GM04503 (cell line): ENCODE measurements at places on chromosomes 5 and 9.

GRCh38 chr9:91119679-91120078 lies 242.0 kb downstream of the AUH start:
- DNase-seq, result peak; percentile 28

GRCh38 chr5:153780876-153781705 lies 257.6 kb downstream of the FAM114A2 start:
- DNase-seq, result no peak

- no peak for DNase-seq
Observed at GRCh38 chr9:23659346-23660006, 166.6 kb downstream of the ELAVL2 start.

- no peak for DNase-seq
Observed at GRCh38 chr5:127839072-127839471, 135.9 kb downstream of the CCDC192 start.

DNA sequence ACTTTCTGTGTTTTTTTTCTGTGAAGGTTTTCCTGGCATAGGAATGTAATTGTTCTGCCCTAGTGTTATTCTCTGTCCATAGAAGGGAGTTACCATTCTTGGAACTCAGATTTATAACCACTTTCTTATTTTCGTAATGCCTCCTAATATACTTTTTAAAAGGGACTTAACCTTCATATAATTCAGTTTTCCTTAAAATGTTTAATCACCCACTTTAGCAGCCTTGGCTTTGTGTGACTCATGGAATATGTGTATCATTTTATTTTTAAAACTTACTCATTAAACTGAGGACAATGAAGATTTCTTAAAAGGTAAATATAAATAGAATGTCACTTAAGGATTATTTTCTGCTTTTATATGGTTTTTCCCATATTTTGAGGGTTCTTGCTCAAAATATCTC lies 50.0 kb downstream of the RAI14 start:
- DNase-seq, result no peak

- DNase-seq, result no peak
Observed at GRCh38 chr5:134142052-134142451, 27.6 kb downstream of the TCF7 start.

DNA sequence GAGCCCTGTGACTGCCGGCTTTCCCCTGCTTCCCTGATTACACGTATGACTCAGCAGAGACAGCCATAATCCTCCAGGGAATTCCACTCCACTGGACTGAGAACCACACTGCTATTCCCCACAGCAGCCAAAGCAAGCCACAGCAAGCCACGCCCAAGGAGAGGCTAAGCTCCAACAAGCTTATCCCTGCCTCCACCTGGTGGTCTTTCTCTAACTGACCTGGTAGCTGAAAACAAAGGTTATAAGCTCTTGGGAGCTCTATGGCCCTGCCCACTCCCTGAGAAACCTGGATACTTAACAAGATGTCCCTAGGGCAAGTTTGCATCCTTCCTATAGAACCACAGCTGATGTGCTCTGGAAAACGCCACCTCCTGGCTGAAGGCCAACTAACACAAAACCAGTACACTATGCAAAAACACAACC lies 613.7 kb upstream of the CDH18 start:
- DNase-seq, result no peak

DNA sequence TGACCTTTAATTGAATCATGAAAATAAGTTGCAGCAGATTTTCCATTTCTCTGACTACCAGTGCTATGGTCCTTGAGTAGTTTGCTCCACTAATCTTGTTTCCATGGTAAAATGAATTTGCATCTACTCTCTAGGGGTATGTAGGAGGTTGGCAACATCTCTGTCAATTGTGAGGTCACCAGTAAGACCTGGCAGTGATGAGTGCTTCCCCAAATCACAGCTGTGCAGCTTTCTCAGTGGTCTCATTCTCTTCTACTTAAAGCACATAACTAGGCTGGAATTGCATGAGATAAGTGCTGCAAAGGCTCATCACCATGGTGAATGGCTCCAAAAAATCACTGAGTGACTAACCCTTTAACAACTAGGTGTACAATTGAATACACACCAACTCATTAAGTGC lies 36.3 kb downstream of the ADAMTS19 start:
- no peak for DNase-seq

DNA sequence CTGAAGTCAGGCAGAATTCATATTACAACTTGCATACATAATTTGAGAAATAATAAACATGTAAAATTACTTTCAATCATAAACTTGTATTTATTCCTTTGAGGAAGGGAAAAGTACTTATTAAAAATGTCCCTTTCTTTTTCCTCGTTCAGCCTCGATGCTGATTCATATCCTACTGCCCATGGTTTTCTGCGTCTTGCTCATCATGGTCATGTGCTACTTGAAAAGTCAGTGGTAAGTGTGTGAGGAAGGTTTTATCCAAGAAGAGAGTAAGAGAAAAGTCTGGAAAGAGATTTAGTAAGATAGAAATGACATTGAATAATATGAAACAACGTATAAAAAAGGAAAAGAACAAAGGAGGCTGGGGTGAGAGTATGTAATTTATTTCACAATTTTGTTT lies 85.9 kb downstream of the OSMR start:
- no peak for DNase-seq

- DNase-seq, result no peak
Observed at GRCh38 chr9:101478444-101478843, 42.9 kb upstream of the ALDOB start.

- no peak for DNase-seq
Observed at GRCh38 chr9:110712955-110713354, 44.4 kb downstream of the MUSK start.

DNA sequence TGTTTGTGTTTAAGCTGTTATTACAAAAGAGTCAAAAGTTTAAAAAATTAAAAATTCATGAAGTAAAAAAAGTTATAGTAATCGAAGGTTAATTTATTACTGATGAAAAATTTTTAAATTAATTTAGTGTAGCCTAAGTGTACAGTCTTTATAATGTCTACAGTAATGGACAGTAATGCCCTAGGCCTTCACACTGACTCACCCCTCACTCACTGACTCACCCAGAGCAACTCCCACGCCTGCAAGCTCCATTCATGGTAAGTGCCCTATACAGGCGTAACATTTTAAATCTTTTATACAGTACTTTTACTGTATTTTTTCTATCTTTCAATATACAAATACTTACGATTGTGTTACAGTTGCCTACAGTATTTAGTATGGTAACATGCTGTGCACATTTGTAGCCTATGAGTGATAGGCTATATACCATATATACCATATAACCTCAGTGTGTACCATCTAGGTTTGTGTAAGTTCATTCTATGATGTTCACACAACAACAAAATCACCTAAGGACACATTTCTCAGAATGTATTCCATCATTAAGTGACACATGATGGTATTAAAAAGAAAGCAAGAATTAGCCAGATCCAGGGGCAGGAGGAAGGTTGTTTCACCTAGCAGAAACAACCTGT lies 40.1 kb downstream of the DCAF10 start:
- peak; percentile 21 for DNase-seq

- DNase-seq, result no peak
Observed at GRCh38 chr9:136016572-136017288, 55.6 kb upstream of the UBAC1 start.

GRCh38 chr5:54658010-54658409 lies 140.5 kb downstream of the SNX18 start:
- DNase-seq, result no peak

DNA sequence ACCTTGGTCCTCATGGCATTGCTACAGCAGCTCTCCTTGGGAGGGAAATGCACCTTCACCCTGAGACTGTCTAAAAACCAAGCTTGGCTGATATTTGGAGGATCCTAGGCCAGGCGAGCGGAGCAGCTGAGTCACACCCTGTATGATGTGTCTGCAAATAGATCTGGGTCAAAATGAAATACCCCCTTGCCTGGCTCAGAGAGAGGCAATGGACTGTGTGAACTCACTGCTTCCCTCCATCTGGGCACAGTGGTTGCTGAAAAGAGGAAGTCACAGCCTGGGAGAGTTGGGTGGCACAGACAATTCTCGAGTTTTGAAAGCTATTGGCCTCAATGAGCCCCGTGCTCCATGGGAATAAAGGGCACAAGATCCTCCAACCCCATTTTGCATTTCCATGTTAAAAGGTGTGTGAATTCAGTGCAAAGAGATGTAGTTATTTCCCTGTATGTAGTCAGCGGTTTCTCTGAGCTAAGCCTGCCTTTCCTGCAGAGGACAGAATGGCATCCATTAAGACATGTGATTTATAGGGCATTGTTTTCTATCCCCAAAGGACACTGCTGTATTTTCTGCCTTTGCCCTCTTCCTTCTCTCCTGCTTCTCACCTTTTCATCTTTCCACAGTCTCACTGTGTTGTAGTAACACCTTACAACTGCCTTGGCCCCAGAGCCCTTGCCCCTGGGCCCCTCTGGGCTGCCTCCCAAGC lies 177.2 kb downstream of the GADD45G start:
- DNase-seq, result no peak

DNA sequence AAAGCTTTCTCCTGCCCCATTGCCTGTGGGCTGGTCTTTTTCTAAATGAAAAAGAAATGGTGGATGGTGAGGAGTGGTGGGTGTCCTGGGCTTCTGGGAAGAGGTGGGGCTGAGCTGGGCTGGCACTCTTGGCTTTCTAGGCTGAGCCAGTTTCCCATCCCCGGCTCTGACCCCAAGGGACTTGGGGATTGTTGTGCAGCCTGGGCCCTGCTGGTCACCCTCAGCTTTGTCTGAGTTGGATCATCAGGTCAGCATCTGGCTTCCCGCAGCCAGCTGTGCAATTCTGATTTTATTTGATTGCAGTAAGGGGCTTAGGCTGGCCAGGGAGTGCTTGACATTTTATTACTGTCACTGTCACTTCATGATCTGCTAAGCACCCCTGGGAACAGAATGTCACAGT lies 25.3 kb downstream of the GLRA1 start:
- DNase-seq, result no peak

DNA sequence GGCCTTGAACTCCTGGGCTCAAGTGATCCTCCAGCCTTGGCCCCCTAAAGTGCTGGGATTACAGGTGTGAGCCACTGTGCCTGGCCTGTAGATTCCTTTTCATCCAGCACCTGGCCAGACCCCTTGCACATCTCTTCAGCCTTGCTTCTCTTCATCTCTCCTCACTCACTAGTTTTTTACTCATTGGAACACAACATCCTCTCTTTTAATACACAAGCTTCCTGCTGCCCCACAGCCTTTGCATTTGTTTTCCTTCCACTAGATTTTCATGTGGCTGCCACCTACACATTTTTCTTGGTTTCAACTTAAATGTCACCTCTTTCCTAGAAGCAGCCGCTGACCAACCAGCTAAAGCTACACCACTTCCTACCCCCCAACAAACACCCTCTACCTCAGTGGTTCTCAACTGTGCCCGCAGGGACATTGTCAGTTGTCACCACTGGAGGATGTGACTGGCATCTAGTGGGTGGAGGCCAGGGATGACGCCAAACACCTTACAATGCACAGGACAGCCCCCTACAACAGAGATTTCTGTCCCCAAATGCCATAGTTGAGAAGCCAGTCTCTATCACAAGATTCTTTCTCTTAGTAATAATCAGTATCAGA lies 33.7 kb downstream of the HAVCR1 start:
- DNase-seq, result no peak

DNA sequence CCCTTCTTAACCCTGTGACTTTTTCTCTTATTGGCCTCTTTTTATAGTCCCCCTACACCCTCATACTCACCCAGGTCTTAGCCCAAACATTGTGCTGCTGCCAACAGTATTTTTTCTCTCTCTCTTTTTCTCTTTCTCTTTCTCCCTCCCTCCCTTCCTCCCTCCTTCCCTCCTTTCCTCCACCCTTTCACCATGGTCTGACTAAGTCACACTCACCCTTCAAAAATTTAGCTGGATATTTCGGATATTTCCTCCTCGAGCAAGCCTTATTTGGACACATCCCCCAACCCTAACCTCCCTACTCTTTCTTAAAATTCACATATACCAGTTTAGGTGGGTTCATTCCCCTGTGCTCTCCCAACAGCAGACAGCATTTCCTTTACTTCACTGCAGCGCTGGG lies 64.7 kb downstream of the FGF1 start:
- no peak for DNase-seq

DNA sequence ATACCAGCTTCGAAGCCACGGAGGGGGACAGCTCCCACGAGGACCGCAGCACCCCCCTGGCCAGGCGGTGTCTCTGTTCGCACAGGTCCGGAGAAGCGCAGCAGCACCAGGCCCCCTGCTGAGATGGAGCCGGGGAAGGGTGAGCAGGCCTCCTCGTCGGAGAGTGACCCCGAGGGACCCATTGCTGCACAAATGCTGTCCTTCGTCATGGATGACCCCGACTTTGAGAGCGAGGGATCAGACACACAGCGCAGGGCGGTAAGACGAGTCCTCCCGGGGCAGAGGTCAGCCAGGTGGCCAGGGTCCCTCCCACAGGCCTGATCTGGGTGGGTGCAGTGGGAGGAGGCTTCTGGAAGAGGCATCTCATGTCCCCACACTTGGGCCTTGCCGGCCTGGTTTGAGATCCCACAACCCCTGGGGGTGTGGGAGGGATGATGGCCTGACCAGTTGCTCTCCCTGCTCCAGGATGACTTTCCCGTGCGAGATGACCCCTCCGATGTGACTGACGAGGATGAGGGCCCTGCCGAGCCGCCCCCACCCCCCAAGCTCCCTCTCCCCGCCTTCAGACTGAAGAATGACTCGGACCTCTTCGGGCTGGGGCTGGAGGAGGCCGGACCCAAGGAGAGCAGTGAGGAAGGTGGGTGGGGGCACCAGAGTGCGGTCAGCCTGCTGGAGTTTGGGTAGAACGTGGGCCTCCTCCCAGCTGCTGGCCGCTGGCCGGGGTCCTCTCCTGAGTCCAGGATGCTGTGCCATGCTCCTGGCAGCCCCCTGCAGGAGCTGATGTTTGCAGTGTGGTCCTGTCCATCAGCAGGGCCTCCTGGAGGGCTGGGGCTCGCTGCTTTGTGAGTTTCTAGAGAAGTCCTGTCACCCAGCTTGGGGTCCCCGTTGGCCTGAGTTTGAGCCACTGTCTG lies 2.8 kb upstream of the AJM1 start:
- DNase-seq, result no peak

DNA sequence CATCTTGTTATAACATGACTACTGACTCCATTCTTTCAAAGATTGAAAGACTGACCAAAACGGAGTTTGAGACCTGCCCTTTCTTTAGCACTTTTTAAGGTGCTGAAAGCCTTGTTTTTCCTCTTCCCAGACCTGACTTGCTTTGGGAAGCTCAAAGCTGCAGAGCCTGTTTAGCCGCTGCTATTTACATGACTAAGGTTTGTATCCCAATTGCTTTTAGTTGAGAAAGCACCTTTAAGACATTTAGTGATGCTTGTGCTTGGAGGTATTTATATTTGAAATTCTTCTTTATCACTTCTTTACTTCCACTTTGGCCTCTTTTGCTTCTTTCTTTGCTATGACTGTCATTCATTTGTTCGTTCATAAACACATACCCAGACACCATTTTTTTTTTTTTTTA lies 182.6 kb upstream of the ELL2 start:
- no peak for DNase-seq
